ENCODE measurements at places on chromosomes 12 and 14.

- DNase-seq: no peak
Measured at GRCh38 chr12:130948136-130948535, 5.6 kb upstream of the ADGRD1 start.

GRCh38 chr12:62251609-62251958 is 8.6 kb upstream of the USP15 start:
- DNase-seq: no peak

GRCh38 chr14:96590190-96590864 is 88.1 kb downstream of the PAPOLA start:
- no peak for DNase-seq

- no peak for DNase-seq
Measured at GRCh38 chr14:94543449-94544124, 17.7 kb upstream of the SERPINA4 start.

DNA sequence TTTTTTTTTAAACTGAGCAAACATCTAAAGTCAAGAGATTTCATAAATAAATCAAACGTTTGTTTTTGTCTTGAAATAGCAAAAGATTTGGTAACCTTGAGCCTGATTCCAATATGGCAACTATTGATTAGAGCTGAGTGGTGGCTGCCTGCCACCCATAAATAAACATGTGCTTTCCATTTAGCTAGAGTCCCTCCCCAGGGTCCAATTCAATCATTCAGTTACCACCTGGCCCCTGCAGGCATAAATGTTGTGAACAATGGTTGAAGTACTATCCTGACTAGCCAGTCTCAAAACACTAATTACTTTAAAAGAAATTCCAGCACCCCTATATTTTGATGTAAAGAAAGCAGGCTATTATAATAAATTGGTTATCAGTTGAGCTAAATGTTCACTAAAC is 129.7 kb upstream of the GRIP1 start:
- no peak for DNase-seq

DNA sequence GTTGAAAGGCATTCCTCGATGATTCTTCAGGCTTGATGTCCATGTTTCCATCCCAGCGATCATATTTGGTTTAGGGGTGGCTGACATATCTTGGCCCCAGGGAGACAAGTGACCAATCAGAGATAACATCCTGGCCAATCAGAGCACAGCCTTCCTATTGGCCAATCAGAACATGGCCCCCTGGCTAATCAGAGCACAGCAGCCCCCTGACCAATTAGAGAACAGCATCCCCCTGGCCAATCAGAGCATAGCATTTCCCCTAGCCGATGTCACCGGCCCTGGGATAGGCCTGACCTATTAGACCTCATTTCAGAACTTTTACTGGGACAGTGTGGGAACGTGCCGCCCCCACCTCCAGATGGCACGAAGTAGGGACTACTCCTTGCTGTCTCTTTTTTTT is 182.2 kb downstream of the AACS start:
- DNase-seq: no peak

GRCh38 chr14:86402545-86402944 is 872.6 kb downstream of the FLRT2 start:
- no peak for DNase-seq

GRCh38 chr12:4957761-4958160 is 48.1 kb downstream of the KCNA1 start:
- DNase-seq: no peak

DNA sequence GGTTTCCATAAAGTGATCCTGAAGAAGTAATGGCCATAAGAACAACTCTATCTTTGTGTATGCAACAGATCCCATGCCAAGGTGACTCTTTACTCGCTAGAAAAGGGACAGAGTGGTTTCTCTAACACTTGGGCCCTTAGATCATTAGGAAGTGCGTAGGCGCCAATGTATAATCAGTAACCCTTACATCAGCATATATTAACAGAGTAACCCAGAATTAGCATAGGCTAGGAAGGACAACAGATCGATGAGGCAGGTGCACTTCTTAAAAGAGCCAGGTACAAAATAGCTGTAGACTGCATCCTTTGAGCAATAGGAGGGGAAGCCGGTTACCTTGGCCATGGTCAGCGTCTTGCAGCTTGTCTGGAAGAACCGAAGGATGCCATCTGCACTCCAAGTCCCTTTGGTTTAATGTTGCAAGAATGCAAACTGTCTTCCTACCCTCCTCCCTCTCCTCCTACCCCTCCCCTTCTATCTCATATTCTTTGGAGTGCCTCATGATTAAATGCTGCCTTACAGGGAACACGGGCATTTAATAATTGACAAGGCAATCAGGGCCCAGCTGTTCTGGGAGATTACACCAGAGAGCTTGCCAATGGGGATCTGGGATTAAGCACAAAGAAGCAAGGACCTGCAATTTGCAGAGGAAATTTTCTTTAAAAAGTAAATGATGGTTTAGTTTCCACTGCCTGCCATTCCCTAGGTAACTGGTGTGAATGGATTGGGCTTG is 8.0 kb downstream of the GSG1 start:
- no peak for DNase-seq

GRCh38 chr12:1758887-1759286 is 61.5 kb upstream of the LRTM2 start:
- DNase-seq: no peak

GRCh38 chr14:105151838-105152793 is 16.5 kb downstream of the JAG2 start:
- DNase-seq: peak; percentile 2

GRCh38 chr12:51635346-51635745 is 44.3 kb downstream of the SCN8A start:
- DNase-seq: no peak

GRCh38 chr14:102225936-102226335 is 79.0 kb downstream of the MOK start:
- no peak for DNase-seq

GRCh38 chr12:66862356-66862985 is 183.6 kb upstream of the GRIP1 start:
- DNase-seq: no peak

- no peak for DNase-seq
Measured at GRCh38 chr14:24139272-24139934, 2.0 kb downstream of the EMC9 start.

DNA sequence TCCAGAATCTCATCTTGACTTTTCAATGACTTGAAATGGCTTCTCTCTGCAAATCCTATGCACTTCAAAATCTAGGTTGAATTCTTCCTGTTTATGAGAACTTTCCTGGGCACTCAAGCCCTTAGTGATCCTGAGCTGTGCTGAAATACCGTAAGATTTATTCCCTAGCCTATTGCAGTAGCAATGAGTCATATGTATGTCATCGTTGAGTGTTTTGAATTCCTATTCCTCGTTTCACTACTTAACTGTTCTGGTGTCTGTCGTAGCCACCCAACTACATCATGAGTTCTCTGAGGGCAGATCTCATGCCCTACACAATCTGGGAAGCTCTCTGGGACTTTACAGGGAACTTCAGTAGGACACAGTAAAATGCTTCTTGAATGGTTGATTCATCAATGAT is 190.8 kb upstream of the TMEM132C start:
- no peak for DNase-seq

- no peak for DNase-seq
Measured at GRCh38 chr12:130084359-130084758, 77.9 kb upstream of the FZD10 start.

DNA sequence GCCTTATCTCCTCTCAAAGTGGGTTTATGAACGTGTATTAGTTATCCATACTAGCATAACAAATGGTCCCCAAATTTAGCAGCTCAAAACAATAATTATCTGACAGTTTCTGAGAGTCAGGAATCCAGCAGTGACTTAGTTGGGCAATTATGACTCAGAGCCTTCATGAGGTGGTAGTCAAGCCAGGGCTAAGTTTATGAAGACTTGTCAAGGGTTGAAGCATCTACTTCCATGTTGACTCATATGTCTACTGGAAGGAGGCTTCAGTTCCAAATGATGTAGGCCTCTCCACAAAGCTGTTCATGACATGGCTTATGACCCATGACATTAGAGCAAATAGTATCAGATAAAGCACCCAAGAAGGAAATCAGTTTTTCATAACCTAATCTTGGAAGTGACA is 73.2 kb downstream of the IPO8 start:
- no peak for DNase-seq

- peak; percentile 83 for DNase-seq
Measured at GRCh38 chr12:24948757-24949722, at the start of gene BCAT1. BCAT1 (minus strand) TSS chr12:24949101; CDS start chr12:24948932, 169 bp downstream.

DNA sequence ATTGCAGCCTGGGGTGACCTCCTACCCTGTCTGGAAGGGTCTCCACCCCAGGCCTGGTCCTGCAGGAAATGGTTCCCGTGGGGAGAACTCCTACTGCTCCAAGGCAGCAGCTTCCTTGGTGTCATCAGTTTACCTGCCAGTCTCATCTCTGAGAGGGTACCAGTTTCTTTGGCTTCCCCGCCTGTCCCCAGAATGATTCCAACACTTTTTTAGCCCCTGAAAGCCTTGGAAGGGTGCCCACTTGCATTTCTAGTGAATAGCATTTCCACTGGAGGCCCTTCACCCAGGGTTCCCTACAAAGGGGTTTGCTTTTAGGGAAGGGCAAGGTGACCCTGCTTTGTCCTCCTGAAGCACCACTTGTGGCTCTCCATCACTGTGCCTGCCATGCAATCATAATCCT is 284.3 kb downstream of the ZFP36L1 start:
- DNase-seq: no peak

DNA sequence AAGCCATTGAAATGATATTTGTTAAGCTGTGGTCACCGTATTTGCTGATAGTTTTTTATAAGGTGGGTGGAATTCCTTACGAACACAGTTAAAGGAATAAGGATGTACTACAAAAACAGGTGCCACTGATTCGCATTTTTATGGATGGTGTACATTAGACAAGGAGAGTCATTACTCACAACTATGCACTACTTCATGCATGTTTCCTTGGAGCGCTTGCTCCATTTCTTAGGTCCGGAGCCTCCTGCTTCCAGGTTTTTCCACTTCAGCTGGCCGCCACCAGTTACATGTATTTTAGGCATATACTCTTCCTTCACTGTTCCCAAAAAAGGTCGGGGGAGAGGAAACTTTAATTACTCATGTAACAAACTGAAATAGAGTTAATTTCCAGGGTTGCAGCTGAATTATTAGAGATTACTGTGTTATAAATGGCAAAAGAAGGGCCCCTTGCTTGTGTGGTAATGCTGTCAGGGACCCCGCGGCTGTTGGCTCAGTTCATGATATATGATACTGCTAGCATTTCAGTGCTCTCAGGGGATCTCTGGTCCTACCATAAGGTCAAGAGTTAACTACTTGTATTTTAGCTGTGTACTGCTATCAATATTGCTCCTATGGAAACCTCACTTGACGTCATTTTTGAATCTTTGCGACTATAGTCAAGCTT is 454.7 kb downstream of the NPAS3 start:
- DNase-seq: no peak

DNA sequence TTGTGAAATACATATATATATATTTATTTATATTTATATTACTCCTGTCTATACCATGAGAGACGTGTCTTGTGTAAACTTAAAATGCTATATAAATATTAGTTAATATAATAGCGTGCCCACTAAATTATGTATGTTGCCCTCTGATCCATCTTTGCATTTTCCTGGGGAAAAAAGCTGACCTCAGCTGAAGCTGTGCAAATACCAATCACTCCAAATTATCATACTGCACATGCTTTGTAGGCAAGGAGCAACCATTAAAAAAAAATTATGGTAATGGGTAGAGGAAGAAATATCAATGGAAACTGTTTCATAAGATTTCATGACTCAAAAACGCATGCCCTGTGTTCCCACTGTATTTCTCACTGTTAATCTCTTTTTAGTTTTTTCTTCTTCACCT is 179.8 kb downstream of the ANO4 start:
- no peak for DNase-seq

- DNase-seq: no peak
Measured at GRCh38 chr12:47938093-47938492, 25.3 kb upstream of the TMEM106C start.

DNA sequence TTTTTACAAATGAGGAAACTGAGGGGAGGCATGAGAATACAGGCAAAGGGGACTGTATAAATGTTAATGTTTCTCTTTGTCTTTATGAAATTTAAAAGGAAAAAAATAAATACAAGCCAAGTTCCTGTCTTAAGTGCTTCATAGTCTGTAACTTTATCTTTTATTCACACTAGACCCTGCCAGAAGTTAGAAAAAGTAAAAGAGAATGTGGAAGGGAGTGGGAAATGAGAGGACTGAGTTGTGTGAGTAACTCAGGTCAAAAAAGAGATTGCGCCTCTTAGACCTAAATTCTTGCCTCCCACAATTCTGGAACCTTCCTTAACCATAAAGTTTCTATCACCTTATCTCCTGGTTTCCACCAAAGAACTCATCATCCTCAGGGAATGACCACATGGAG is 141.1 kb downstream of the KICS2 start:
- no peak for DNase-seq

DNA sequence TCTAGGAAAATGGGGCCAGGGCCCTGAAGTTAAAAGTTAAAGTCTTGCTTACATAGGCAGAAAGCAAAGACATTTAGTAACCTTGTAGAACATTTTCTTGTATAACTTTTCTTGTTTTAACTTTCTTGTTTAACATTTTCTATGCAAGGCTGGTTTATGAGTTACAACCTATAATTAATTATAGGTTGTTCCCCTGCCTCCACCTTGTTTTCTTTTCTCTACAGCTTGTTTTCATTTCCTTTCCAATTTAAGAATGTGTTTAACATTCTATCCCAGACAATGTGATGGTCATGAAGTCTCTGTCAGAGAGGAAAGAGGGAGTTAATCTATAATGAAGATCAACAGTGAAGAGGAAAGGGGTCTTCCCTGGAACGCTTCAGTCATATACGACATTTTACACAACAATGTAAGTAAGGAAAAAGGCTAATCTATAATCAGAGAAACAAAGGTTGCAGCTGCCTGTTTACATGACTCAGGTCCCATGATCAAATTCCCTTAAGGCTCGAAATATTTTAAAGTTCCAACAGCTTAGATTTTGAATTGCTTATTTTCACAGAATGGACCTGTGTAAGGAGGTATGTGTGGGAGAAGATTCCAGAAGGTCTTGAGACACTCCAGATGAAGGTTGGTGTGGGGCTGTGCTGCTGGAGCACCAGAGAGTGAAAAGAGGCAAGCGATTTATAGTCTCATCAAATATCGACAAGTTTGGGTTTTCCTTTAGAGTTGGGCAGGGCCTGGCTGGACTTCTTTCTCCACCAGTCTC is 34.2 kb upstream of the TCL1B start:
- no peak for DNase-seq

- DNase-seq: no peak
Measured at GRCh38 chr14:104091927-104092771, 6.6 kb downstream of the ASPG start.
